ENCODE measurements at places on chromosomes 2 and 18. TPM values are rescaled to one million over a fixed set of nuclear protein-coding genes. Genes with fewer than 3 reads are reported as not detected.
A peak's percentile ranks its signal among the peaks of the same experiment; 100 is the strongest.

ONECUT2 gene
- total RNA-seq, result not detected

PMAIP1 gene
- total RNA-seq, result 1.1 TPM

UGT1A10 gene
- not detected for total RNA-seq

DNA sequence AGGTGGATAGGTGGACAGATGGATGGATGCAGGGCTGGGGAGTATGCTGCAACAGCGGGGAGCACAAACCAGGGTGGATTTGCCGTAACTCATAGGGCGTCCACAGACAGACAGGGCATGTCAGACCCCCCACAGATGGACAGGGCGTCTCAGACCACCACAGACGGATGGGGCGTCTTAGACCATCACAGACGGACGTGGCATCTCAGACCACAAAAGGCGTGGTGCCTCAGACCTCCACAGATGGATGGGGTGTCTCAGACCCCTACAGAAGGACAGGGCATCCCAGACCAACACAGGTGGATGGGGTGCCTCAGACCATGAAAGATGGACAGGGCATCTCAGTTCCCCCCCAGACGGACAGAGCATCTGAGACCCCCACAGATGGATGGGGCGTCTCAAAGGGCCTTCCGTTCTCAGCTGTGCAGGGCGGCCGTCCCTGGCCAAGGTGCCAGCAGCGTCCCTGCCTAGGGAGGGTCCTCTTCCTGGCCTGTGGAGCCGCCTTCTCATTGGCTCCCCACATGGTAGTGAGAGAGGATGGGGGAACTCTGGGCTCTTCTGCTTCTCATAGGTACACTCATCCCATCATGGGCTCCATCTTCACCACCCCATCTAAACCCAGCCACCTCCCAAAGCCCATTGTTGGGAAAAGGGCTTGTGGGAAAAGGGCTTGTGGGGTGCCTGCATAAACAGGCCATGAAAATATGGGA is 2.1 kb downstream of the ANKMY1 start:
- no peaks in the 10 kb centered on the region for H3K27me3 ChIP-seq
- peaks cover 10% of the 10 kb centered on the region for H3K4me1 ChIP-seq
- no peak overlapping the region for H3K4me3 ChIP-seq

GRCh38 chr2:197073701-197074433 is 147.4 kb upstream of the PGAP1 start:
- no peaks in the 10 kb centered on the region for H3K4me1 ChIP-seq
- DNase-seq, result peak; percentile 20
- H3K27ac ChIP-seq, result no peak overlapping the region
- H3K36me3 ChIP-seq, result no peaks in the 10 kb centered on the region

- no peaks in the 10 kb centered on the region for H3K36me3 ChIP-seq
- H3K4me3 ChIP-seq, result no peak overlapping the region
- peak overlapping the region; percentile 59 for H3K27ac ChIP-seq
- H3K27me3 ChIP-seq, result no peaks in the 10 kb centered on the region
These were observed 675.0 kb downstream of the IRS1 start for GRCh38 chr2:226124548-226125011.

GRCh38 chr2:217186668-217187159 is 326.9 kb upstream of the TNP1 start:
- no peaks in the 10 kb centered on the region for H3K36me3 ChIP-seq
- no peak for DNase-seq
- H3K27ac ChIP-seq, result peak overlapping the region; percentile 29
- H3K4me3 ChIP-seq, result no peak overlapping the region
- H3K27me3 ChIP-seq, result no peaks in the 10 kb centered on the region
- no peaks in the 10 kb centered on the region for H3K4me1 ChIP-seq

GRCh38 chr2:207750345-207750744 is 19.4 kb downstream of the FZD5 start:
- no peak for DNase-seq
- H3K36me3 ChIP-seq, result no peaks in the 10 kb centered on the region
- no peaks in the 10 kb centered on the region for H3K4me1 ChIP-seq
- no peak overlapping the region for H3K27ac ChIP-seq
- no peak overlapping the region for H3K4me3 ChIP-seq
- H3K27me3 ChIP-seq, result no peaks in the 10 kb centered on the region

GRCh38 chr2:19989342-19989666 is 601 bp downstream of the WDR35 start:
- H3K36me3 ChIP-seq, result no peaks in the 10 kb centered on the region
- H3K4me1 ChIP-seq, result no peaks in the 10 kb centered on the region
- DNase-seq, result no peak
- H3K4me3 ChIP-seq, result peak overlapping the region; percentile 66
- no peaks in the 10 kb centered on the region for H3K27me3 ChIP-seq
